NCI-H1105 treated with DMSO at 0.1 percent for 48 hours (cell line): ENCODE measurements at places on chromosomes 6 and 20.
A peak's percentile ranks its signal among the peaks of the same experiment; 100 is the strongest.

DNA sequence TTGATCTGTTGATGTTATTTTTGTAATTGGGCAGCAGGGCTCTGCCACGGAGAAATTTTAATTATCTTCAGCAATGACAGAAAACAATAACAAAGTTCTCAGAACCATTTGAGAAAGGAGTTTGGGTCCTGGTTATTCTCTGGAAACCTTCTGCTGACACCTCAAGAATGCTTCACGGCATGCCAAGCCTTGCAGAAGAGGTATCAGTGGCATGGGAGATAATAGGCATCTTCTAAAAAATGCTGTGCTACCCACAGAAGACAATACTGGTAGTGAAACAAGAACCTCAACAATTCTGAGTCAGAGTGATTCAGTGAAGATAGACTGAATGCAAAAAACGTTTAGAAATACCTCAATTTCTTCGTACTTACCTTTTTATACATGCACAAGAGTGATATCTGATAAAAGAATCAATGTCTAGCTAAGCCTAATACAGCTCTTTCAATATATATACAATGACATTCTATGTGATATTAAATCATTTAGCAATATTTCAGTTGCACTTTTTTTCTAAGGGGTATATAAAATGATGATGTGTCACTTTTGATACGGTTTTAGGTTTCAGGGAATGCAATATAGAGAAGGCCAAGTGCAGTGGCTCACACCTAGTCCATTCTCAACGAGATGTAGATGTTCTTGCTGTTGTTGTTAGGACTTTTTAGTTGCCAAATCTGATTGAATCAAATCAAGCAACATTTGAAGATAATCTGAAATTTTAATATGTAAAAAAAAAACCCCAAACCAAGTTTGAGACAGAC is 110.4 kb upstream of the COL21A1 start:
- no peak for DNase-seq

- no peak for DNase-seq
Observed at GRCh38 chr20:9927224-9927623, 88.3 kb upstream of the PAK5 start.

- no peak for DNase-seq
Observed at GRCh38 chr6:84526631-84527030, 237.8 kb downstream of the TBX18 start.

- no peak for DNase-seq
Observed at GRCh38 chr6:152846825-152847224, 96.2 kb downstream of the VIP start.

DNA sequence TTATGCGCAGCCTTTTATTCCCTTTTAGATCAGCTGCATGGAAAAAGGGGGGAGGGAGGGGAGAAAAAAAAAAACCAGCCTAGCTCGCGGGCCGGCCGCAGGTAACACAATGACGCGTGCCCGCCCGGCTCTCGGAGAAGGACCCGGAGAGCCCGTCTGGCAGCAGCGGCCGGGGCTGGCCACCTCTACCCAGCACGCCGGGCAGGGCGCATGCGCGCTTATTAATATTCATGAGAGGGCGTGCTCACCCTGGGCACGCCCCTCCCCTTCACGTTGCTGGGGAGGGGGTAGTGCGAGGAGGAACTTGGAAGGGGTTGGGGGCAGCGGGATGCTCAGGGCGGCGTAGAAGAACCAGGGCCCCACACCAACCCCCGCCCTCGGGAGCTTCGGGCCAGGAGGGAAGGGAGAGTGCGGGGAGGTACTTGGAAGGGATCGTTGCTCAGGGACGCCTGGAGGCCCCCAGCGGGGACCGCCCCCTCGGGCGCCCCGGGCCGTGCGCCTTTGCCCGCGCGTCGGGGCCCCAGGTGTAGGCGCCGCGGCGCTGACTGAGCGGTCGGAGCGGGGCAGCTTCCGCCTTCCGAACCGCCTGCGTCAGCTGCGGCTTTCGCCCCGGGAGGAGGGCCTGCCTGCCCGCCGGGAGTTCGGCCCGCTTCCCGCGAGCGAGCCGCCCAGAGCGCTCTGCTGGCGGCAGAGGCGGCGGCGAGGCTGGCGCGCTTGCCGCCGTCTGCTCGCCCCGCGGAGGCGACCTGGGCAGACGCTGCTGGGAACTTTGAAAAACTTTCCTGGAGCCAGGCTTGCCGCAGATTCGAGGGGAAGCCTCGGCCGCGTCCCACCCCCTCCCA is at the start of gene JAG1:
Gene JAG1, minus strand, starts transcription at position 158 of the 842 bp plus-strand sequence. CDS start 469 bp downstream, outside the sequence.
- DNase-seq = peak; percentile 93

DNA sequence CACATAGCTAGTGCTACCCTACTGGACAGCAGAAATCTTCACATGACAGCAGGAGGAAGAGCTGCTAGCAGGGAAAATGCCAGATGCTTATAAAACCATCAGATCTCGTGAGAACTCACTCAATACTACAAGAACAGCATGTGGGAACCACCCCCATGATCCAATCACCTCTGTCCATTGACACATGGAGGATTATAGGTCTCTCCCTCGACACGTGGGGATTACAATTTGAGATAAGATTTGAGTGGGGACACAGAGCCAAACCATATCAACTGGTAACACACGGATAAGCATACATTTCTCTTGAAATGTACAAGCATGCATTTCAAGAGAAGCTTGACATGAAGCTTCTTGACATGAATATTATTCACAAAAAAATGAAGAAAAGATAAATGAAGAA is 64.1 kb downstream of the MMS22L start:
- DNase-seq = no peak

GRCh38 chr6:16659466-16660156 is 101.6 kb downstream of the ATXN1 start:
- no peak for DNase-seq

GRCh38 chr6:41027241-41027640 is 11.8 kb downstream of the UNC5CL start:
- DNase-seq = no peak

DNA sequence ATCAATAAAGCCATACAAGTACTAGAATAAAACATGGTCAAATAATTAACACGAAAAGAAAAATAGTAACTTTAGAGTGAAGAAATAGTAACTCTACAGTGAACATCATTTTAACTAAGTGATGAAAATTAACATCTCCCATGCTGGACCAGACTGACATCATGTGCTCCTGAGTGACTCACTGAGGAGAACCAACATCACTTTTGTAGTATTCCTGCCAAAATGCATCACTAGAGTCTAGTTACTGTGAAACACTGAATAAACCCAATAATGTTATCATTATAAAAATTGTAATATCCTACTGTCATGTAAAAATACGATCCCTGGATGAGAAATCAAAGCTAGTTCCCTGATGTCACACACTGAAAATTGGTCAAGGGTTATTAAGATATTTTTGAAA is 361.3 kb downstream of the CD109 start:
- no peak for DNase-seq

DNA sequence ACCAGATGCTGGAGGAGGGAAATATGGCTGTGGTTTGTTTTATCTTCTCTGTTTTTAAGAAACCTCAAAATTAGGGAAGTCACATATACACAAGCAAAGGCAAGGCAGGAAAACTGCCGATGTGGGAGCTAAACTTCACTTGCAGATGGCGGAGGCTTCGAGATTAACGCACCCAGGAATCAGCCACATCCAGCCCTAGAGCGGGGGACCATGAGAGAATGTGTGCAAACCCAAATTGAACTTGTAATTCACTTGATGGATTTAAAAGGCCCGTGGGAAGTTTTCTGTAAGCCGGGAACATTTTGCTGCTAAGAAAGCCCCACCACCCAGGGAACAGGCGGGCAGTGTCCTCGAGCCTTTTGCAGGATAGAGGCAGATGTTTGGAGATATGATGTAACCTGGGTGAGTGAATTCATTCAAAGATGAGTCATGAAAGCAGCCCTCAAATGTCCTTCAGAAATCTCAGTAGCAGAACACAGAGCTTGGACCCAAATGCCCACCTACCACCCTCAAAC is 39.9 kb downstream of the PREX1 start:
- no peak for DNase-seq

GRCh38 chr6:89386917-89387491 is 25.1 kb downstream of the RRAGD start:
- no peak for DNase-seq

- no peak for DNase-seq
Observed at GRCh38 chr6:4446982-4447381, 311.6 kb upstream of the ECI2 start.

DNA sequence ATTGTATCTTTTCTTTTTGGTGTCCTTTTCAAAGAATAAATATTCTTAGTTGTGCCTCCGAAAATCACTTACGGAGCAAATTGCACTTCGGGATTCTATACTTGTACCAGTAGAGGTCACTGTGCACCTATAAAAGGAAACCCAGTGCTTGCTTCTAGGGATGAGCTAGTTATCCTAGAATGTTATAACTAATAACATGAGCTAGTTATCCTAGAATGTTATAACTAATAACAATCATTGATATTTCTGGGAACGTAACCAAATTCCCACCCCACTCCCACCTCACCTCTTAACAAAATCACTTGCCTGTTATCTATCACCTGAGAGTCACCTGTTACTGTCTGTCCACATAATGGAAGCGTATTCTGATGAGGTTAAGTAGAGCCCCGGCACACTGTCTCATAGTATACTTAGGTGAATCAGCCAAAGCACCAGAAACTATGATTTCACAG is 126.9 kb upstream of the TIAM2 start:
- DNase-seq = peak; percentile 51

DNA sequence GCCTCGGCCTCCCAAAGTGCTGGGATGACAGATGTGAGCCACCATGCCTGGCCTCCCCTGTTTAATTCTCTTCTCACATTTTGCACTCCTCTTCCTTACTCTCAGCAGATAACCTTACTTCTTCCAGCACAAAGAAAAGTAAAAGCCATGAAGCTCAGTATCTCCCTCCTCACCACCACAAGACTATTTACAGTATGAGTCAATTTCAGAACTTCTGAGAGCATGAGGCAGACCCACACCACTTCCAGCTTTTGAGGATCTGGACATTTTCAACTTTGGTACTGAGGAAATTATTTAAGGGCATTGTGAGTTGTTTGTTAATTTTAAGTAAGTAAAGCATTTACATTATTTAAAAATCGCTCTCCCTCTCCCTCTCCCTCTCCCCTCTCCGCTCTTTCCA is 8.0 kb upstream of the SNX3 start:
- DNase-seq = no peak

DNA sequence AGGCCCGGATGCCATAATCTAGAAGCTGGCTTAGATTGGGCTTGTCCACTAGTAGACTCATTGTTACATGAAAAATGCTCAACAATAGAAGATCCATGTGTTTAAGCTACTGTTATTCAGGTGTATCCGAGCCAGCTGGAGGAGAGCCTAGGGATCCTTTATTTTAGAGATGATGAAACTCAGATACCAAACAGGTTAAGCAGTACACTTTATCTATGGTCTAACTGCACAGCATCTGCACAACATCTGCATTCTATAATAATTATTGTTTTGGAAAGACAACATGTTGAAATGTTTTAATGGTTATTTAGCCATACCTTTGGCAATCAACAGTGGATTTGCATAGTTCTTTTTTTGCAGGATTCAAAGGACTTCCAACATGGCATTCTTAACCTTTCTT is 134.1 kb downstream of the RFPL4B start:
- no peak for DNase-seq

- DNase-seq = no peak
Observed at GRCh38 chr6:83125425-83125824, 58.0 kb downstream of the DOP1A start.

GRCh38 chr6:36765190-36765589 is 67.6 kb downstream of the RAB44 start:
- no peak for DNase-seq

- peak; percentile 63 for DNase-seq
Observed at GRCh38 chr6:142845624-142846458, 99.1 kb downstream of the HIVEP2 start.

DNA sequence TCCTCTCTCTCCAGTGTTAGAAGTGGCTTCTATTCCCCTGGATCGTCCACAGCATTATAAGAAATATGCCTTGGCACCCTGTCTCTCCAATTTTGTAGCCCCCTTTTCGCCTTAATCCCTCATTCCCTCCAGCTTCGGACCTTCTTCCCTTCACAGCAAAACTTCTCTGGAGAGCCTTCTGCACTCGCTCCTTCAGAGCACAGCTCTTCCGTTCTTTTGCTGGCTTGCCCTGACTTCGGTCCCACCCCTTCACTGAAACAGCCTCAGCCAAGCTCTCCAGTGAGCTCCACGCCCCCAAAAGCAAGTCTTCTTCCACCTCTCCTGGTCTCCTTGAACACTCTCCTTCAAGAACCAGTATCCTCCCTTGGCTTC is 134.7 kb upstream of the RNF24 start:
- DNase-seq = no peak

DNA sequence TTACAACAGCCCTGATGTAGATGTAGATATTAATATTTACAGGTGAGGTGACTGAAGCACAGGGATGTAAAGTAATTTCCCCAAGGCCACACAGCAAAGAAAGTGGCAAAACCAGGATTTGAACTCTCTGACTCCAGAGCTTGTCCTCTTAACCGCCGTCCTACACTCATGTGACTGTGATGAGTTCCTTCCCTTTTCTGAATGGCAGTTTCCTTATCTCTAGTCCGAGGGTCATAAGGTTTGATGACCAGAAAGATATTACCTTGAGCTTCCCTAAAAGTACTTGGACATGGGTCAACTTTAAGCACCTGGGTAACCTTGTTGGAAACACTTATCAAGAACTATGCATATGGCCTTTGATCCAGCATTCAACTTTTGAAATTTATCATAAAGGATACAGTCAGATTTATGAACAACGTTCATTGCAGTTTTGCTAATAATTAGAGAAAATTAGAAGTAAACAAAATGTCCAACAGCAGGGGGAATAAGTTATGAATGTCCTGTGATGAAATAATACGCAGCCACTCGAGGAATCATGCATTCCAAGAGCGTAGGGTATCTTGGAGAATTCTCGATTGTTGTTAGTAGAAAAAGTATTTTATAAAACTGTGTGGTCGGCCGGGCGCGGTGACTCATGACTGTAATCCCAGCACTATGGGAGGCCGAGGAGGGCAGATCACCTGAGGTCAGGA is 2.3 kb upstream of the TLDC2 start:
- DNase-seq = no peak

DNA sequence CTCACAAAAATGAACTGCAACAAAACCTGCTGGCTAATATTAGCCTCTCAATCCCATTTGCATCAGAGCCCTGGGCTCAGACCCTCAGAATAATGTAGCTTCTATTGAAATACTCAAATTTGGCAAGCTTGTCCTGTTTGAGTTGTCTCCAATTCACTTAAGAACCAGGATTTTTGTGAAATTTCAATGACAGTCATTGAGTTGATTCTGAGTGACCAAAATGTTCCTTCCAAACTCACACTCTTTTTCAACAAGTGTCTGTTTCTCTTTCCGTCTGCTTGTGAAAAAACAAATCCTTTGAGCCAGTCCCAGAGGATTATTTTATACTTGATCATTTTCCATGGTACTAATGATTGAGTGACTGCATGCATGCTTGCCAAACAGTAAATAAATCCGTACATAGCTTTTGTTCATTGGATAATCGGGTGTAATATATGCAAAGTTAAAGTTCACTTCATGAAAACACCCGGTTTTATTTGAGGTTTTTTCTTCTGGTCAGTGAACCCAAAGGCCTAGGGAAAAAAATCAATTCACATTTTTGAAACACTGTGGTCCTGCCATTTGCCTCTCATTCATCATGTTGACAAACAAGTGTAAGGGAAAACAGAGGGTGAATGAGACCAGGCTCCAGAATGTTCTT is 16.4 kb upstream of the SLC22A2 start:
- no peak for DNase-seq
